Naive thymus-derived CD4-positive, alpha-beta T cell (primary cell): ENCODE measurements at places on chromosomes 4 and X. TPM values are rescaled to one million over a fixed set of nuclear protein-coding genes. Genes with fewer than 3 reads are reported as not detected.

GRCh38 chr4:171281359-171281758 lies 531.8 kb upstream of the GALNTL6 start:
- H3K4me3 ChIP-seq: no peak overlapping the region
- no peaks in the 10 kb centered on the region for H3K4me1 ChIP-seq
- DNase-seq: no peak
- no peak overlapping the region for H3K27ac ChIP-seq
- H3K36me3 ChIP-seq: no peaks in the 10 kb centered on the region
- H3K27me3 ChIP-seq: no peaks in the 10 kb centered on the region

GRCh38 chr4:127783955-127784770 lies 2.0 kb downstream of the HSPA4L start:
- H3K36me3 ChIP-seq: no peaks in the 10 kb centered on the region
- H3K4me3 ChIP-seq: no peak overlapping the region
- no peak for DNase-seq
- H3K4me1 ChIP-seq: no peaks in the 10 kb centered on the region

DNA sequence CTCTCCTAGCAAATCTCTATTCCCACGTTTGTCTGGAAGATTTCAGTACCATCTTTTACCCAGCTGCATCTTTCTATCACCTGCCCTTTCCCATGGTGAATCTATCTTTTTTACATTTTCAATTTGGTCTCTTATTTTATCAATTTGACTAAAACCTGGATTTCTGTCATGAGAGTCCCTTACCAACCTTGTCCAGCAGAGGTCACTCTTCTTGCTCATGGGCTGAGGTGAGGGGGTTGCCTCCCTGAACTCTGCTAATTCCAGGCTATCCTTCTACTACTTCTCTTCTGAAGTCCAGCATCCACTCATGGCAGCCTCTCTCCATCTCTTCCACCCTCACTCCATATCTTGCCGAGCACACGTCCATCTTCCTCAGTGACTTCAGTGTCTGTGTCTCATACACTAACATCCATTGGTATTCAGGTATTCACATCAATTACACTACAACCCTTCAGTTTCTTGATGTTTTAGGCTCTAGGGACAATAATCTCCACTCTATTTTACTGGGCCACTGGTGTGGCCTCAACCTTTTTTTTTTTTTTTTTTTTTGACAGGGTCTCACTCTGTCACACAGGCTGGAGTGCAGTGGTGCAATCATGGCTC lies 17.8 kb upstream of the ZNF827 start:
- DNase-seq: no peak
- H3K4me1 ChIP-seq: no peaks in the 10 kb centered on the region
- no peak overlapping the region for H3K4me3 ChIP-seq
- no peaks in the 10 kb centered on the region for H3K27me3 ChIP-seq
- H3K27ac ChIP-seq: no peak overlapping the region
- H3K36me3 ChIP-seq: no peaks in the 10 kb centered on the region

GRCh38 chr4:163587867-163588266 lies 93.4 kb downstream of the TMA16 start:
- H3K36me3 ChIP-seq: no peaks in the 10 kb centered on the region
- no peak for DNase-seq
- H3K27ac ChIP-seq: no peak overlapping the region
- H3K27me3 ChIP-seq: no peaks in the 10 kb centered on the region

GRCh38 chr4:169823685-169824084 lies 65.9 kb upstream of the HPF1 start:
- no peaks in the 10 kb centered on the region for H3K27me3 ChIP-seq
- H3K4me1 ChIP-seq: no peaks in the 10 kb centered on the region

DNA sequence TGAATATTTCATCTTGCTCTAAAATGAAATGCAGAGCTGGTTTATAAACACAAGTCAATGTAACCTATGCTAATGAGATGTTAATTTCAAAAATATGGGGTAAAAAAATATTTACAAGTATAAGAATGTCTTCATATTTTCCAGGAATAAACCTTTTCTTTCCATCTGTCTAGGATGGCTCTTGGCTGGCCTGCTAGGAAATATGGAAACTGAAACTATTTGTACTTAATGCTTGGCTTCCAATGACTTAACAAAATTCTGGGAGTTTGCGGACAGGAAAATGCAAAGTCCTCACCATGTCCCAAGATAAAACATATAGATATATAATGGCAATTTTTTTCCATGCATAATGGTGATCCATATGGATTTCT lies 168.1 kb downstream of the SCFD2 start:
- no peaks in the 10 kb centered on the region for H3K4me1 ChIP-seq
- H3K4me3 ChIP-seq: no peak overlapping the region
- no peaks in the 10 kb centered on the region for H3K27me3 ChIP-seq
- H3K27ac ChIP-seq: no peak overlapping the region
- DNase-seq: no peak

DNA sequence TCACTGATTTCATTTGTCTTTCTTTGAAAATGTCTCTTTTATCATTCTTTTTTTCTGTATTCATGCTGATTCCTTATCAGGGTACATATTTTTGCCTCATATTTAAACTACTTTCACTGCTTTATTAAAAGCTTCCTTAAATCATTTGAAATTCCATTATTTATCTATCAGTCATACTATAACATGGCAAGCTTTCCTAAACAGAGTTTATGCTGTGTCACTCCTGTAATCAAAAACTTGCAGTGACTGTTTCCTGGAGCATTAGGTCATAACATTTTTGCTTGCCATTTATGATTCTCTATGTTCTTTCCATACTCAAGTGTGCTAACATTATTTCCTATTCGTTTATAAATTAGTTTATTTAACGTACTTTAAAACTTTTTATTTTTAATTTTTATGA lies 203.7 kb downstream of the BMPR1B start:
- no peak overlapping the region for H3K4me3 ChIP-seq
- H3K27me3 ChIP-seq: no peaks in the 10 kb centered on the region
- H3K36me3 ChIP-seq: no peaks in the 10 kb centered on the region
- no peak for DNase-seq
- H3K4me1 ChIP-seq: no peaks in the 10 kb centered on the region

GRCh38 chr4:128468123-128468989 lies 180.7 kb upstream of the PGRMC2 start:
- DNase-seq: no peak
- H3K27me3 ChIP-seq: no peaks in the 10 kb centered on the region
- no peak overlapping the region for H3K4me3 ChIP-seq
- no peak overlapping the region for H3K27ac ChIP-seq

DNA sequence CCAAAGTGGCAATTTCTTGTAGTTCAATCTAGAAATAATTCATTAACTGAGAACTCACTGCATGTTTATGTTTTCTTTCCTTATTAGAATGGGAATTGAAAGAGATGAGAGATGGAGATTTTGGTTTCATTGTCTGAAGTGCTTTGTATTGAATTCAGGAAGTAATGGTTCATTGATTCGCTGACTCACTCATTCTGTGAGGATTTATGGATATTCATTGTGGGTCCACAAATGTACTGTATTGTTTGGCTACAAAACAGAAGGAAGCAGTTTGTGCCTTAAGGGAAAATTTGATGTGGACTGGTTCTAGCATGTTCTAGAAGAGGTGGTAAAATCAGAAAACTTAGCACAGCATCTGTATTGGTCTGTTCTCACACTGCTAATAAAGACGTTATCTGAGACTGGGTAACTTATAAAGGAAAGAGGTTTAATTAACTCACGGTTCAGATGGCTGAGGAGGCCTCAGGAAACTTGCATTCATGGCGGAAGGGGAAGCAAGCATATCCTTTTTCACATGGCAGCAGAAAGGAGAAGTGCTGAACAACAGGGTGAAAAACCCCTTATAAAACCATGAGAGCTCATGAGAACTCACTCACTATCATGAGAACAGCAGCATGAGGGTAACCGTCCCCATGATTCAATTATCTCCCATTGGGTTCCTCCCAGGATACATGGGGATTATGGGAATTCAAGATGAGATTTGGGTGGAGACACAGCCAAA lies 132.3 kb upstream of the VCX3A start:
- no peak overlapping the region for H3K27ac ChIP-seq
- no peaks in the 10 kb centered on the region for H3K27me3 ChIP-seq
- no peaks in the 10 kb centered on the region for H3K36me3 ChIP-seq

DNA sequence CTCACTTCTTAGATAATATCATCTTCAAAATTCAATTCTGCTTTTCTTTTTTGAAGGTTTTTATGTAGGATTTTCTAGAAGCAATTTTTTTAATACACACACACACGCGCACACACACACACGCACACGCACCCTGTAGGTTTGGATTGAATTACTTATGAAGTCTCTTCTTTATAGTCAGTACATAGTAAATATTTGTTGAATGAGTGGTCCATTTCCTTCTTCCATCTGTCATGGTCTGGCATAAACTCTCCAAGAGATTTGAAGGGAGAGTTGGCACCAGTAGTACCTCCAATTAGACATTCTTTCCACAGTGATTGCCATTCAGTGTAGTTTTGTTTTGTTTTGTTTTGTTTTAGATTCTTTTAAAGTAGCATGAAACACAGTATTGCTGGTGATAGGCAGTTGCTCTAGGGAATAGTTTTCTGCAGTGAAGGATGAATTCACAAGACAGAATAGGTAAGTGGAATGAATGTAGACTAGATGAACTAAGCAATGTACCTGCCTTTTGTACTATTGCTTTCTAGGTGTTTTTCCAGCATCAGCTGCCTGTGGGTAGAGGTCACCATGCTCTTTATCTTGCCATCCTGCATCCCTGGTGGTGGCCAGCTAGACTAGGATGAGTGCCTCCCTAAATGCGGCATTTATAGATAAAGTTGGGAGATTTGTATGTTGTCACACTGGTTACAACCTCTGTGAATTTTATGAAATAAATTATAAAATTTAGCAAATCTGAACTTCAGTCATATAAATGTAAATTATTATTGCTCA lies 20.5 kb downstream of the PDLIM5 start:
- no peak for DNase-seq
- no peaks in the 10 kb centered on the region for H3K36me3 ChIP-seq
- no peak overlapping the region for H3K4me3 ChIP-seq
- no peaks in the 10 kb centered on the region for H3K27me3 ChIP-seq

- H3K36me3 ChIP-seq: peaks cover 6% of the 10 kb centered on the region
- DNase-seq: no peak
- H3K4me1 ChIP-seq: no peaks in the 10 kb centered on the region
- H3K27me3 ChIP-seq: no peaks in the 10 kb centered on the region
- no peak overlapping the region for H3K27ac ChIP-seq
- H3K4me3 ChIP-seq: no peak overlapping the region
Measured at GRCh38 chr4:6582889-6583490, 8.0 kb downstream of the MAN2B2 start.

DNA sequence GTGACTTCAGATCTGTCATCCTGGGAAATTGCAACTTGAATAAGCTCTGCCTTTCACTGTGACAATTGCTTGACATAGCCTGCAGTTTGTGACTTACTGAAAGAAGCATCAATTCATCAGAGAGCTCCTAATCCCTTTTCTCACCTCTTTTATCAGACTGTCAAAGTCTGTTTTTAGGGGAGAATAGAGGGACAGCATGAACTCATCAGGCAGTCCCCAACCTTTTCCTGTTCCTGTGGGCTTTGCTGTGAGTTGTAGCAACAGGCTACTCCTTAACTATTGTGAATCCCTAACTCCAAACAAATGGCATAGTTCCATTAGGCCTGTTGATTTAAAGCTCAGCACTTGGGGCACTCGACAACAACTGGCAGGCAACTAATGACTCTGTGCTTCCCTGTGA lies 64.9 kb downstream of the DOCK11 start:
- no peaks in the 10 kb centered on the region for H3K36me3 ChIP-seq
- no peaks in the 10 kb centered on the region for H3K4me1 ChIP-seq

- no peak for DNase-seq
- H3K4me1 ChIP-seq: no peaks in the 10 kb centered on the region
- no peaks in the 10 kb centered on the region for H3K27me3 ChIP-seq
- no peak overlapping the region for H3K27ac ChIP-seq
Measured at GRCh38 chr4:150318971-150319370, 240.7 kb downstream of the DCLK2 start.

- H3K27me3 ChIP-seq: no peaks in the 10 kb centered on the region
- no peaks in the 10 kb centered on the region for H3K4me1 ChIP-seq
- H3K4me3 ChIP-seq: no peak overlapping the region
- no peak overlapping the region for H3K27ac ChIP-seq
Measured at GRCh38 chr4:128528793-128529553, 241.4 kb upstream of the PGRMC2 start.

DNA sequence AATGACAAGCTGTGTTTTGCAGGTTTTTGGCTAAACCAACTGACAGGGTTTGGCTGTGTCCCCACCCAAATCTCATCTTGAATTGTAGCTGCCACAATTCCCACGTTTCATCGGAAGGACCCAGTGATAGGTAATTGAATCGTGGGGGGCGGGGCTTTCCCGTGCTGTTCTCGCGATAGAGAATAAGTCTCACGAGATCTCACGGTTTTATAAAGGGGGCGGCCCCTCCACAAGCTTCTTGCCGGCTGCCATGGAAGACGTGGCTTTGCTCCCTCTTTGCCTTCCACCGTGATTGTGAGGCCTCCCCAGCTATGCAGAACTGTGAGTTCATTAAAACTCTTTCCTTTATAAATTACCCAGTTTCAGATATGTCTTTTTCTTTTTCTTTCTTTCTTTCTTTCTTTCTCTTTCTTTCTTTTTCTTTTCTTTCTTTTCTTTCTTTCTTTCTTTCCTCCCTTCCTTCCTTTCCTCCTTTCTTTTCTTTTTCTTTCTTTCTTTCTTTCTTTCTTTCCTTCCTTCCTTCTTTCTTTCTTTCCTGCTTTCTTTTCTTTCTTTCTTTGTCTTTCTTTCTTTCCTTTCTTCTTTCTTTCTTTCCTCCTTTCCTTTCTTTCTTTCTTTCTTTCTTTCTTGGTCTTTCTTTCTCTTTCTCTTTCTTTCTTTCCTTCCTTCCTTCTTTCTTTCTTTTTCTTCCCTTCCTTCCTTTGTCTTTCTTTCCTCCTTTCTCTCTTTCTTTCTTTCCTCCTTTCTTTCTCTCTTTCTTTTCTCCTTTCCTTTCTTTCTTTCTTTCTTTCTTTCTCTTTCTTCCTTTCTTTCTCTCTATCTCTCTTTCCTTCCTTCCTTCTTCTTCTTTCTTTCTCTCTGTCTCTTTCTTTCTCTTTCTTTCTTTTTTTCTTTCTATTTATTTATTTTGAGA lies 54.8 kb downstream of the SHOX start:
- no peak for DNase-seq
- H3K36me3 ChIP-seq: no peaks in the 10 kb centered on the region
- H3K4me1 ChIP-seq: no peaks in the 10 kb centered on the region
- no peak overlapping the region for H3K4me3 ChIP-seq

DNA sequence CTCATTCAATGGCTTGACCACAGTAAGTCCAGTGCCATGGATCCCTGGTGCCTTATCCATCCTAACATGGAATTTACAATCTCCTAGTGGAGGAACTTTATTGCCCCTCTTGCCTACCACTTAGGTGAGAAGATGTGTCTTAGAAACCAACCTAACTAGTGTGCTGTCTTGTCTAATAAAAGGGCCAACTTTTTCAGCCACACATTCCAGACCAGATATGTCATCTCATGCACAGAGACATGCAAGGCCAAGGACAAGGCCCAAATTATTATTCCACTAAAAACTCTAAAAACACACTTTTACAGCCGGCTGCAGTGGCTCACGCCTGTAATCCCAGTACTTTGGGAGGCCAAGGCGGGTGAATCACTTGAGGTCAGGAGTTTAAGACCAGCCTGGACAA lies 10.6 kb upstream of the PRDX4 start:
- no peaks in the 10 kb centered on the region for H3K27me3 ChIP-seq
- H3K4me1 ChIP-seq: peaks cover under 1% of the 10 kb centered on the region
- H3K36me3 ChIP-seq: no peaks in the 10 kb centered on the region
- H3K27ac ChIP-seq: no peak overlapping the region

Gene YY2
- polyA plus RNA-seq: 0.79 TPM

Gene SFRP2
- polyA plus RNA-seq: not detected

Gene CPLX1
- 0.35 TPM for polyA plus RNA-seq

Gene GABRG1
- not detected for polyA plus RNA-seq

Gene SOWAHD
- 3.1 TPM for polyA plus RNA-seq

Gene VSIG1
- 13.0 TPM for polyA plus RNA-seq

Gene UCHL1
- not detected for polyA plus RNA-seq

Gene GLUD2
- polyA plus RNA-seq: 0.21 TPM

Gene HS6ST2
- not detected for polyA plus RNA-seq

Gene BMX
- polyA plus RNA-seq: not detected

Gene ADAMTS3
- not detected for polyA plus RNA-seq
